B cell (primary cell): ENCODE measurements at places on chromosomes 3 and 15.
A peak's percentile ranks its signal among the peaks of the same experiment; 100 is the strongest.

DNA sequence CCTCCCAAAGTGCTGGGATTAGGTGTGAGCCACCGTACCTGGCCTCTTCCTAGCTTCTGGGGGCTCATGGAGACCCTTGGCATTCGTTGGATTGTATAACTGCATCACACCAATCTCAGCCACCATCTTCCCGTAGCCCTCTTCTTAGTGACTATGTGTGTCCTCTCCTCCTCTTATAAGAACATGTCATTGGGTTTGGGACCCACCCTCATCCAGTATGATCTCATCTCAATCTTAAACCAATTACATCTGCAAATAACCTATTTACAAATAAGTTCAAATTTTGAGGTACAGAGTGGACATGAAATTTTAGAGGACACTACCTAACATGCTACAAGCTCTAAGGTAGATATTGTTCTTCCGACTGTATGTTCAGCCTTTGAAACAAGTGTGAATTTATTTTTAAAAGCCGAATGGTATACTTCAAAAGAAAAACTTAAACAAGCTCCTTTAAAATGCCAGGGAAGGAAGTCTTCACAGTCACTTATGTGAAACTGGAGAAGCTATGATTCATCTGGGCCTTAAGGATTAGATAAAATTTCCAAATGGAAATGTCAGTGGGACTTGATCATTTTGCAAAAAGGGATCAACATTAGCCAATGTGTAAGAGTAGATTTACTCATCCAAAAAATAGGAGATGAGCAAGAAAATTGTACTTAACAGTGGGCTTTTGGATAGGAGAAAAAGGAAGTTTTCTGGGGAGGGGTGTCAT is 225.7 kb downstream of the MEX3B start:
- DNase-seq = no peak

DNA sequence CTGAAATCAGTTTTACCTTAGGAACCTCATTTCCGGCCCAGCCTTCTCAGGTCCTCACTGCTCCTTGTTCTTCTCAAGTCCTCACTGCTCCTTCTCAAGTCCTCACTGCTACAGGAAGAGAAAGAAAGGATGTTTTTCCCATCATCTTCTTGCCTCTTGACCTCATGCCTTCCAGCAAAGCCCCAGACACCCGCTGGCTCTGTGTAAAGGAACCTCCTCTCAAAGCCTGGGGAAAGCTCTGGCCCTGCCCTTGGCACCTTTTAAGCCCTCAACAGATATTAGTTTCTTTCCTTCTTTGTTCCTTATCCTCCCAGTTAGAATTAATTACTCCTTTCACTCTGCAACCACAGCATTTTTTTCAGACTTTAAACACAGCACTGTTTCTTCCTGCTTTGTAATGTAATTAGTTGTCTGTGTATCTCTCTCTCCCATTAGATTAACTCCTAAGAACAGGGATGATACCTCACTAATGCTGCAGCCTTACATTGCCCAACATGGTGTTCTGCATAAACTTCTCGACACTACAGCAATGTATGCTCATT is 4.0 kb upstream of the WDR49 start:
- DNase-seq = no peak

DNA sequence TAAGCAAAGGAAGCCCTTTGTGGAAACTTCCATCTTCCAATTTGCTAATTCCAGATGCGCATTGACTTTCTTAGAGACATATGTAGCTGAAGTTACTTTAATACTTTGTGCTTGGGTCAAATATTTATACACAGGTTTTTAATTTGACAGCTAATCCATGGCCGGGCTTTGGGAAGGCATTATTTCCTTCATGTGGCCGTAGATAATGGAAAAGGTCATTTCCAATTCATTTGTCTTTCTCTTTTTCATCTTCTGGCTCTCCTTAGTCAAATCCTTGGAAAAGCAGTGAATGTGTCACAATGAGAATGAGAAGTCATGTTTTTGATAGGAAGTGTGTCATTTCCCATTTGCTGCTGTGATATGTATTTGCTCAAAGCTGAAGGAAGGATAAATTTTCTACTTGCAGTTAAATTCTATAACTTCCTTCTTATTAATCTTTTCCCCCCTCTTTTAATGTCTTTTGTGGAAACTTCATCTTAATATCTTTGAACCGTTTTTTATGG is 323.3 kb downstream of the CLSTN2 start:
- no peak for DNase-seq

DNA sequence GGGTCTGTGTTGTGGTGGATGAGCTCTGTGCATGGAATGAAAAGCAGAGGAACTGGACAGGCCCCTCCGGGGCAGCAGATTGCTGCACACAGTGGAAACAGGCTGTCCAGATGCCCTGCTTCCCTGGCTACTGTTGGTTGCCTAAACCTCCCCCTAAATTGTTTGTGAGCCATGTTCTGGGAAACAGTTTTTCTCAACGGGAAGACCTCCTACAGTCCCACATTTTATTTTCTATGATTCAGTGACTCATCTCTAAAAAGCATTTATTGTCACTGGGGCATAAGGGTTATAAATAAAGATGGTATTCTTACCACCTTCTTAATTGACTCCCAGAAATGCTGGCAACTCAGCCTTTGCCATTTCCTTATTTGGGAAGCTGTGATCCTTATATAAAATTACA is 20.3 kb upstream of the PTPN9 start:
- no peak for DNase-seq

DNA sequence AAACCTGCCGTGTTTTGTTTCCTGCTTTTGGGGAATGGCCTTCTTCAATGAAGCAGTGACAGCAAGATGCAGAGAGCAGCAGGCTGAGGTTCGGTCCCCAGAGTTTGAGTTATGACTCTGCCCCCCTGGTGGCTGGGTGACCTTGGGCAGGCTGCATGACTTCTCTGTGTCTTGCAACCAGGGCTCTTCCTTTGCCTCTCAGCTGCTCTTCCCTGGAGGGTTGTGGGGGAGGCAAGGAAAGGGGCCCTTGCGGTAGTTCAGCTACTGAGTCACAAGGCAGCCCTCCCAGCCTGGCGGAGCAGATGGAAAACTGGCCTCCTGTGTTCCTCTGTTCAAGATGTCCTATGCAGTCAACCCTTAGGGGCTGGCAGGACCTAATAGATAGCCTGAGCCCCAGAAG is 17.1 kb downstream of the CTXND1 start:
- peak; percentile 36 for DNase-seq

DNA sequence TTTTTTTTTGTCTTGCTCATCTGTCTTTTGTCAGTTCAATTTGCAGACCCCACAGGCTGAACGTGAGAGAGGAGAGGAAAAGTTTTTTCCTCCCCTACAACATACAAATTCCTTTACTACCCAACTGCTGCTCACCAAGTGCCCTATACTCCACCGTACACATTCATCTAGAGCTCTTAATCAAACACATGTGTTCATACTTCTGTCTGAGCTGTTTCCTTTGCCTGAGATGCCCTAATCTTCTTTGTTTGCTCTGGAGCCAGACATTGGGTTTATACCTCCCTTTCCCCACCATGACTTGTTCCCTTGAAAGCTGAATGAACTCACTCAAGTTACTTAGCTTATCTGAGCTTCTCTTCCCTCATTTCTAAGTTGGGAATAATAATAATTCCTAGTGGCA is 122.7 kb upstream of the RASGRP1 start:
- no peak for DNase-seq

DNA sequence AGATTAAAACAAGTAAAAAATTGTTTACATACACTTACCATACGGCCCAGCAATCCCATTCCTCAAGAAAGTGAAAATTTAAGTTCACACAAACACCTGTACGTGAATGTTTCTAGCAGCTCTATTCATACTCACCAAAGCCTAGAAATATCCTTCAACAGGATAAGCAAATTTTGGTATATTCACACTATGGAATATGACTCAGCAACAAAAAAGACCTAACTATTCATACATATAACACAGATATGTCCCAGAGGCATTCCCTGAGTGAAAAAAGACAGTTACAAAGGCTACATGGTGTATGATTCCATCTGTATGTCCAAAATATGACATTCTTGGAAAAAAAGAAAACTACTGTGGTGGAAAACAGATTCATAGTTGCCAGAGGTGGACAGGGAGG is 40.1 kb upstream of the THUMPD3 start:
- no peak for DNase-seq

- no peak for DNase-seq
Observed at GRCh38 chr3:40899286-40899712, 300.0 kb upstream of the CTNNB1 start.

DNA sequence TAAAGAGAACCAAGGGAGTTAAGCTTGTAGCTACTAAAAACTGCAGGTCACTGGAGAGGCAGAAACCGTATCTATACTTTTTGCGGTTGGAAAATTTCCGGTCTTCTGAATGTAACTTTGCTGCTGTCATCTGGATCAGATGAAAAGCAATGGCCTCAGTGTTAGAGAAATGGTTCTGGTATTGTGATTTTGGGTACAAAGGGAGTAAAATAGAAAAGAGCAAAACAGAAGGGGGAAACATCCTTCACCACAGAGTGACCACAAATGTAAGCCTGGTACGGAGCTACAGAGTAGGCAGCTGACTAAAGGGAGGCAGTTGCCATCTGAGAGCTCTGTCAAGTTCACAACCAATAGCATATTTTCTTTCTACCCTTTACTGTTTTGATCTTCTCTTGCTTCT is 5.6 kb downstream of the CD96 start:
- peak; percentile 69 for DNase-seq

- DNase-seq = no peak
Observed at GRCh38 chr3:120427201-120427600, 23.6 kb downstream of the FSTL1 start.

DNA sequence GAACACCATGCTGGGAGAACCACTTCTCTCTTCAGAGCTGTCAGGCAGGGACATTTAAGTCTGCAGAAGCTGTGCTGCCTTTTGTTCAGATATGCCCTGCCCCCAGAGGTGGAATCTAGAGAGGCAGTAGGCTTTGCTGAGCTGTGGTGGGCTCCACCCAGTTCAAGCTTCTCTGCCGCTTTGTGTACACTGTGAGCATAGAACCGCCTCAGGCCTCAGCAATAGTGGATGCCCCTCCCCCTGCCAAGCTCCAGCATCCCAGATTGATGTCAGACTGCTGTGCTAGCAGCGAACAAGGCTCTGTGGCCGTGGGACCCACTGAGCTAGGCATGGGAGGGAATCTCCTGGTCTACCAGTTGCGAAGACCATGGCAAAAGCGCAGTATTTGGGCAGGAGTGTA is 121.6 kb downstream of the NFKBIZ start:
- no peak for DNase-seq

DNA sequence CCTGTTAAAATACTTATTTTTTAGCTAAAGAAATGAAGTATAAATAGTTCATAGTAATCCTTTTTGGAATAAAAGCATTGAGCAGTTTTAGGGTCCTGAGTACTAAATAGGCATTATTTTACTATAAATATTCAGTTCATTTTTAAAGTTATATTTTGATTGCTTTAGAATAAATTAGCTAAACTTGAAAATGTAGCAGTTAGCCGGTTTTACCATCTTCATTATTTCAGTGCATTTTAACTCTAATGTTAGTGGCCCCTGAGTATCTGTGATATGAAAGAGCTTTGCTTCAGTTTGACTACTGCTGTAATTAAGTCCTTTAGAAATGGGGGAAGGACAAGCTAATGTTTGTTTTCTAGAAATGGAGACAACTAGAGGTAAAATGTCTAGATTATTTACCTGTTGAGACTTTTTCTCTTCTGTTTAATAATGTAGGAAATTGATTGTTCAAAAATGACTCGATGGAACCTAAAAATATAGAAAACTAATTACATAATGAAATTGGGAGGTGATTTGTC is 3.6 kb downstream of the SMC4 start:
- DNase-seq = no peak

DNA sequence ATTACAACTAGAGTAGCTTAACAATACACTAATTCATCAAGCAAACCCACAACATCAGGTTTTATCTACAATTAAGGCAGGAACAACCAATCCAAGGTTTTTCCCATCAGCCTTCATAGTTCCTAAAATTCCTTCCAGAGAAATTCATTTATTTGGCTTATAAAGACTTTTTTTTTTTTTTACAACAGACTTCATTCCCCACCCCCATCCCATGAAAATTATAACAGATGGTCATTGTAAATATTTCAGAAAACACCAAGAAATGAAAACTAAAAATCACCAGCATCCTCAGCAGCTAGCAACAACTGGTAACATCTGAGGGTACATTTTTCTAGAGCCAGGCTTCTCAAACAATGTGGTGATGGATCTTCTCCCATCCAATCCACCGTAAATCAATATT is 11.0 kb downstream of the SH3BP5 start:
- no peak for DNase-seq

- DNase-seq = no peak
Observed at GRCh38 chr3:196650740-196651311, 11.3 kb downstream of the NRROS start.

- no peak for DNase-seq
Observed at GRCh38 chr3:58173029-58173668, 37.6 kb downstream of the DNASE1L3 start.

DNA sequence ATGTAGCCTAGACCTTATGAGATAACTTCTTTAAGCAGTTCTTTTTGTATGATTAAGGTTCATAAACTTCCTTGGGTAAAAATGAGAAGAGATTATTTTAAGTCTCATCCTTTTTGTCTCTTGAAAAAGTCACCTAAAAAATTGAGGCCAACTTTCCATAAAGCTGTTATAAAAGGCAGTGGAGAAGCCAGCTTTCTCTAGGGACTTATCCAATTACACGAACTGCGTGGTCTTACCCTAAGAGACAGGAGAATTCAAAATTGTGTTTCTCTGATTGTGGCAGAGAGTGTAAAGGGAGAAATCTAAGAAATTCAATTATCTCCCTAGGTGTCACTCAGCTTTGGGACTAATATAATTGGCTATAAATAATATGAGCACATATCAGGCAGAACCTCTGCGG is 262.0 kb downstream of the SHOX2 start:
- no peak for DNase-seq

GRCh38 chr15:38226608-38227266 is 25.9 kb upstream of the SPRED1 start:
- no peak for DNase-seq

- DNase-seq = no peak
Observed at GRCh38 chr15:62104846-62105245, 38.1 kb downstream of the C2CD4A start.

DNA sequence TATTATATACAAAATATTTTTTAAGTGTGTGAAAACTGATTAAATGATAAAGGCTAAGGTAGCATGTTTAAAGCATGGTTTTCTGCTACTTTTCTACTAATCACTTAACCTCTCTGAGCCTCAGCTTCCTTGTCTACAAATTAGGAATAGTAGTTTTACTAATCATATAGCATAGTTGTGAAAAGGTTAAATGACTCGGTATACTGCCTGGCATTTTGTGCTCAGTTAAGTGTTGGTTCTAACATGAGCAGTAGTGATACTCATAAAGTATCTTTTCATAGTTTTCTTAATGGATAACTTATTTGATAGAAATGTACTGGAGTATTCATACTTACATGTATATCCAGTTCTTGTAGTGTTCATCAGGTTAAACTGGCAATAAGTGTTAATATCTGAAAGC is 13.6 kb downstream of the RASA2 start:
- no peak for DNase-seq
